ENCODE measurements at places on chromosomes 7 and 10.

GRCh38 chr10:33423154-33423529 lies 88.7 kb upstream of the NRP1 start:
- DNase-seq = no peak

DNA sequence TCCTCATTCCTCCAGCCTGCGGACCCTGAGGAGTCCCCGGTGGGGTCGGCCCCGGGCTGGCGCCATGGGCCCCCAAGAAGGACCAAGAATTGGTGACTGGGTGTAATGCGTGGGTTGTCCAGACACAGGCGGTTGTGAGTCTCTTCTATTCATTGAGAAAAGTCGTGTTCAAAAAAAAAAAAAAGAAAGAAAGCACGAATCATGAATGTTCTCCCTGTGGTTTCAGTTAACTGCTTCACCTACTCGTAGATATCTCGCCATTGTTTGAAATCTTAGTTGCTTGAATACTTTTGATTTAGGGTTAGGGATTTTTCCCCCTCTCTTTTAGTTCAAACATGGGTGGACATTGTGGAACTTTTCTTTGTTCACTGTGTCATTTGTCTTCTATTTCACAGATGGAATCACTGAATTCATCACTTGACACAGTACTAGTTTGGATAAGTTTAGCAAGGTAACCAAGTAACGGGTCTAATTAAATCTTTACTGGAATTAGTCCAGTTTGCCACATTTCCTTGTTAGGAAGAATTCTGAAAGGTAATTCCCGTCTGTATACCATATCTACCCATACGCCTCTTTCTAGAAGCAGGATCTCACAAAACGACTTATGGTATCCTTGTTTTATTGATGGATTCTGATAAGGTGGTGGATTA lies 775 bp downstream of the STARD3NL start:
- no peak for DNase-seq

DNA sequence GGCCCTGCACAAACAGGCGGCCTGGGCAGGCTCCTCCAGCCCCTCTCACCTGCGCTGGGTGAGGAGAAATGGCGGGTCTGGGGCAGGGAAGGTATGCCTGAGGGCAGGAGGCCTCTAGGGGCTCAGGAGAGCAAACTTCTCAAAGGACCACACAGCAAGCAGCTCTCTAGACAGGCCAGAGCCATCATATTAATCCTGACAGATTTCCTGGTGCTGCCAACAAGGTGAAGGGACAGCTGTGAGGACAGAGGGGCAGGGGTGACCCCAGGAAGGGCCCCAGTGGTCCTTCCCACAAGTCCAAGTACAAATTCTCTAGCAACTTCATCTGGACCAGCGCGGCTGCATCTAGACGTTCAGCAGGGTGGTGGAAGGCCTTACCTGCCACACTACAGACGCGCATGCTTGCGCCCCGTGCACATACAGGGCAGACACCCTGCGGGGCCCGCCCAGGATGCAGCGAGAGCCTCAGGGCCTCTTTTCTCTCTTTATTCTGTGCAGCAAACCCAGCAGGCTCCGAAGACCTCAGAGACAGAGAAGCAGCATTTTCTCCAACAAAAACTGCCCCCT lies 62.1 kb downstream of the ZRANB1 start:
- DNase-seq = no peak

GRCh38 chr7:101968720-101969466 lies 151.5 kb downstream of the CUX1 start:
- DNase-seq = no peak

GRCh38 chr7:100860702-100861615 lies 6.2 kb upstream of the TRIP6 start:
- DNase-seq = no peak

- DNase-seq = no peak
These were observed 26.2 kb upstream of the PIK3AP1 start for GRCh38 chr10:96746503-96746902.

GRCh38 chr10:107164992-107165391 lies 486 bp upstream of the SORCS1 start:
- no peak for DNase-seq

DNA sequence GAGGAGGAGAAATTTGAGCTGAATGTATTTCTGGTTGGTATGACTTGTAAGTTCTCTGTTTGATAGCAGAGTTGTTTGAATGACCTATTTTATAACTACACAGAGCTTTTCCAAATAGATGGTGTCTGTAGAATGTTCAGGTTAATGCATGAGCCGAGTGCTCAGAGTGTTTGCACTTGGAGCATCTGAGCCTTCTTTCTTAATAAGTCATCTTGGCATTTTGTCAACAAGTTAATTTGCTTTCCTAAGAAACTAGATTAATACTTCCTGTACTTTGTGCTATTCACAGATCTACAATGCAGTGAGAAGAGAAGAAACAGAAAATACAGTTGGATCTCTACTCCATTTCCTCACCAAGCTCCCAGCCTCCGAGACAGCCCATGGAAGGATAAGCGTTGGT lies 138.2 kb downstream of the PLCE1 start:
- no peak for DNase-seq

DNA sequence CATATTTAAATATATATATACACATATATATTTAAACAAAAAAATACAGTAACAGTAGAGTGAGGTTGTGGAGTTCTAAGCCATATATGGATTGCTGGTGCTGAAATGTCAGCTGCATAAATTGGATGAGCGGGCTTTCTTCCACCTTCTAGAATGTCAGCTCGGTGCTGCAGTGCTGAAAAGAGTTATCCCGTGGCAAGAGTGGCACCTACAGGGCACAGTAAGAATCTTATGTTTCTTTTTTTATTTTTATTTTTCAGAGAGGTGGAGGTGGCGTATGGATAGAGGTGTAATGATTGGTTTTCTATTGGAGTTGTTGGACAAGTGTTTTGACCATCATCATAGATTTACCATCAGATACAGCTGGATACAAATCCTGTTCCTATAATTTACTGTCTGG lies 86.2 kb upstream of the DYNC1I1 start:
- no peak for DNase-seq

GRCh38 chr7:157527686-157528085 lies 190.9 kb downstream of the DNAJB6 start:
- no peak for DNase-seq

GRCh38 chr10:79985481-79986072 lies 36.7 kb upstream of the SFTPD start:
- no peak for DNase-seq

DNA sequence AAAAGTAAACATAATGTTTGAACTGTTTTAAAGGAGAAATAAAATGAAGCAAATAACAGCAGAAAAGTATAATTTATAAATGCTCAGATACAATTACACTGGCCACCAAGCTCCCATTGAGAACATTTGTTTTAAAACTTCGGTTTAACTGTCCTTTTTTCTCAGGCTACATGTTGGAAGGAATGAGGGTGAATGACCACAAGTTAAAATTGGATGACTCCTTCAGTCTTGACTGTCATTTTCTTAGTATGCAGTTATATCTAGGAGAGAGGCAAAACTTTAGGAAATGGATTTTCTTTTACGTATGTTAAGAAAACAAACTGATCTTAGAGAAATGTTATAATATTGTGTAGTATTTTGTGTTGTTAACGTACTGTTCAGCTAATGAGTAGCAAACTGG lies 5.0 kb downstream of the TRIM24 start:
- DNase-seq = no peak

- DNase-seq = peak; percentile 24
These were observed at the start of gene PON2 for GRCh38 chr7:95434557-95435421. TSS of gene PON2 (minus strand) at chr7:95435028. CDS start at chr7:95434951, 77 bp downstream.

DNA sequence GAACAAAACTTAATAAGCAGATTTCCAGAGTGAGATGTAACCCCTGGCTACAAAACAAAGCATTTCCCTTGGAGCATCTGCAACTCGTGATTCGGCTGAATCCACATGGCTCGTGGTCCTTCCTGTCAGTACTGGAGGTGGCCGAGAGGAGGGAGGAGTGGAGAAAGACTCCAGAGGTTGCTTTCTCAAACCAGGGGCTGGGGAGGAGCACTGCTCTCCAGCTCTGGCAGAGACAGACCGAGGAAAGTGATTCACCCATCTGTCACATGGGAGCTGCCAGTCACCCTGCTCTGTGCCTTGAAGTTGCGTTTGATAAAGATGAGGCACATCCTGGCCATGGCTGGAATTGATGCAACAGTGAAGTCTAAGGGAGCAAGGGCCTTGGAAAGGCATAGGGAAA lies 72.7 kb downstream of the COL13A1 start:
- DNase-seq = no peak

DNA sequence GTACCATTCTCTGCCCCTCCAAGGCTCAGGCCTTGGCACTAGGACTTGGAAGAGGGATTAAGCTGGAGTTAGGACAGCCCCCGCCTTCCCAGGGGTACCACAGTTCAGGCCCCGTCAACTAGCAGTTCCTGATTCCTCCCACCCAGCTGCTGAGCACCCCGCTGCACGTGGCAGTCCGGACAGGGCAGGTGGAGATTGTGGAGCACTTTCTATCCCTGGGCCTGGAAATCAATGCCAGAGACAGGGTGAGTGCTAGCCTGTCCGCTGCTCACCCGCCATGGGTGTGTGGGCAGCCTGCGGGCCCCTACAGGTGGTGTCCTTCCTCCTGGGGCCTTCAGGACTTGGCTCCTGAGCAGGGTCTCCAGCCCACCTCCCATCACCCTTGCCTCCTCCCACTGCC lies 2.0 kb upstream of the HOGA1 start:
- no peak for DNase-seq

GRCh38 chr7:47453093-47454061 lies 128.5 kb downstream of the TNS3 start:
- DNase-seq = no peak

DNA sequence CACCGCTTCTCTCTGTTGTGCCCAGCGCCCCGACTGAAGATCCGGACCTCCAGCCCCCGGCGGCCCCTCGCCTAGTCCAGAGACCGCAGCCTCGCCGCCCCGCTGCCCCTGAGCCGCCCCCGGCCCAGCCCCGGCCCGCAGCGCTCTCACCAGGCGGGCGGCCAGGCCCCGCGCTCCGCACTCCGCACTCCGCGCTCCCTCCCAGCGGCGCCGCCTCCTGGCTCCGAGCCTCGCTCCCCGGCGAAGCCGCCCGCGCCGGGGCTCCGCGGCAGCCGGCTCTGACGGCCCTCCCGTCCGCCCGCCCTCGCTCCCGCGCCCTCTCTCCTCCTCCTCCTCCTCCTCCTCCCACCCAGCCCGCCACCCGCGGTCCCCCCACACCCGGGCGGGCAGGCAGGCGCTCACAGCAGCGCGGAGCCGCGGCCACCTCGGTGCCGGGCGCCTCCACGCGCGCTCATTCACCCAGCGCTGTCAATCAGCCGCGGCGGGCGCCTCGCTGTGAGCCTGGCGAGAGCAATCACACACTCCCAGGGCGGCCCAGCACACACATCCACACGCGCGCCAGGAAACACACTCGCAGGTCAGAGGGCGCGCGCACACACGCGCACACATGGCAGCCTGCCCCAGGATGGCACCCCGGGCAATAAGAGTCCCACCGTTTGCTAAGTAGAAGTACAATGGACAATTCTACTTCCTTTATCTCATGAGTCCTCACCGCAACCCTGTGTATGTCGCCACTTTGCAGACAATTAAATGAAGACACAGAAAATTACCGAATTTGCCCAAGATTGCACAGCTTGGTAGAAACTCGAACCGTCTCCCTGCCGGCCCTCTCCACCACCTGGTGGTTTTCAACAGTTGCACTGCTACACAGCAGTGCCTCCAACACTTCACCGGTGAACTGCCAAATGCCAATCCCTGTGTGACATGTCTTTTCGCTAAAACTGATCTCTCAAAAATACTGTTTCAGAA lies at the start of gene PRRT4:
Gene PRRT4, minus strand, starts transcription at position 280 of the 969 bp plus-strand sequence.
- DNase-seq = no peak

GRCh38 chr10:30691639-30692015 lies 62.1 kb upstream of the LYZL2 start:
- no peak for DNase-seq

DNA sequence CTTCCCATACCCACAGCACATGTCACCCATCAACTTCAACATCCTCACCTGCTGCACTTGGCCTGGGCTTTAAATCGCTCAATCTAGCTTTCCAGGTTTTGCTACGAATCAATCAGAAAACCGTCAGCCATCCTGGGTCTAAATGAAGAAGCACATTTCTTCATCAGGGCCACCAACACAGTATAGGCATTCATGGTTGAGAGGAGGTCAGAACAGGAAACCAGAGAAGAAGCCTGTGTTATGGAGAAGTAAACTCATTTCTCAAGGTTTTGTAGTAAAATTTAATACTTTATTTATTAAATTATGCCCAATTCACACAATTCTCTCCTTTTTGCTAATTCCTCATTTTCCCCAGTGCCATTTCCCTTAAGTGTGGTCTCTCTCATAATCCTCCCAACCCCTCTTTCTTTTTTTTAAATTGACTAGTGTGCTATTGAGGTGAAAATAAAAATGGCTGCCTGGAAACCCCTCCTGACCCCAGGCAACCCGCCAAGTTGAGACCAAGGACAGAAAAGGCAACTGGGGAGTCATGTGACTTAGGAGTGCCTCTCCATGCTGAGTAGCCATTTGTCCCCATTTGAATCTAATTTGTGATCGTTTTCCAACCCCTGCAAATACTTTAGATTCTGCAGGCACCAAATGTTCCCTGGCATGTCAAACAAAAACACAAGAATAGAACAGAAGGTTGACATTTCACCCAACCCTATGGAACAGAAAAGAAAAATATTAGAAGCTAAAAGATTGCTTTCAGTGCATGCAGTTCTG lies 181.1 kb upstream of the NAMPT start:
- DNase-seq = no peak

- no peak for DNase-seq
These were observed 77.4 kb downstream of the SAMD9 start for GRCh38 chr7:93040355-93040754.

DNA sequence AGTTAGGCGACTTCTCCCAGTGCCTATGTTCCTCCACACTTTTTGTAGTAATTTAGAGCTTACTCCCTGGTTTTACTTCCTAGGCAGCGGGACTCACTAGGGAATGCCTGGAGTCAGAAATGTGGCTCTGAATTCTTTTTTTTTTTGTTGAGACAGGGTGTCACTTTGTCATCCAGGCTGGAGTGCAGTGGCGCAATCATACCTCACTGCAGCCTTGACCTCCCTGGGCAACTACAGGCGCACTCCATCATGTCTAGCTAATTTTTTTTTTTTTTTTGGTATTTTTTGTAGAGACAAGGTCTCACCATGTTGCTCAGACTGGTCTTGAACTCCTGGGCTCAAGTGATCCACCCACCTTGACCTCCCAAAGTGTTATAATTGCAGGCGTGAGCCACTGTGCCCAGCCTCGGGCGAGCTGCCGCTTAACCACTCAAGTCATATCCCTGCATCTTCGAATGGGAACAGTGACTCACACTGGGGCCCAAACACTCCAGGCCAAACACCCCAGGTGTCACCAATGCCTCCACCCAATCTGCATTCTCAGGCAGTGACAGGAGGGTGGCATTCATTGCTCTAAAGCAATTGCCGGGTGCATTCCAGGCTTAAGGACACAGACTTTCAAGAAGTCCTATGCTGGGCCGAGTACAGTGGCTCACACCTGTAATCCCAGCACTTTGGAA lies 19.6 kb downstream of the RGS10 start:
- no peak for DNase-seq
